Thoracic aorta (tissue), 2 donors: ENCODE measurements at places on chromosomes 13 and 19. TPM values are rescaled to one million over a fixed set of nuclear protein-coding genes. Genes with fewer than 3 reads are reported as not detected.

GRCh38 chr13:67001363-67001762 is 228.8 kb downstream of the PCDH9 start:
- no peak for DNase-seq
- no peak overlapping the region for H3K4me3 ChIP-seq
- no peaks in the 10 kb centered on the region for H3K36me3 ChIP-seq
- no peak overlapping the region for H3K27ac ChIP-seq
- H3K27me3 ChIP-seq: no peaks in the 10 kb centered on the region

DNA sequence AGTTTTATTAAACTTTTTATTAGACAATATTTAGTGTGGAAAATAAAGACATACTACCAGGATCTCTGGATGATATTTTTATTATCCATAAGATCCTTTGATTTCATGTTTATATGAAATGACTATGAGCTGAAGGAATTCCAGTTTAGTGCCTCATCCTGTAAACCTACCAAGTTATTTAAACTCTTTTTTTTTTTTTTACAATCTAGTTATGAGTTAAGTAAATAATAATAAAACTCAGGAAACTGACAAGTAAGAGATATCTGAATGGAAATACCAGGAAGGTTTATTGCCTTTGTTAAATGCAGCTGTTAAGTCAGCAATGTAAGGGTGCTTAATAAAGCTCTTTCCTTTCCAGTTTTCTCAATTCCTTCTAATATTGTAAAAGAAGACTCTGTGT is 53.9 kb downstream of the RXFP2 start:
- H3K27me3 ChIP-seq: no peaks in the 10 kb centered on the region
- no peaks in the 10 kb centered on the region for H3K4me1 ChIP-seq
- H3K27ac ChIP-seq: no peak overlapping the region
- DNase-seq: no peak
- H3K4me3 ChIP-seq: no peak overlapping the region

Gene LRG1
- 13.5 TPM for total RNA-seq

GRCh38 chr19:20278342-20278741 is 111.3 kb downstream of the ZNF486 start:
- no peak for DNase-seq
- no peak overlapping the region for H3K27ac ChIP-seq
- no peaks in the 10 kb centered on the region for H3K36me3 ChIP-seq
- H3K27me3 ChIP-seq: no peaks in the 10 kb centered on the region
- no peaks in the 10 kb centered on the region for H3K4me1 ChIP-seq

Gene KRTDAP
- 29.6 TPM for total RNA-seq

Gene IL12RB1
- total RNA-seq: 1.6 TPM

DNA sequence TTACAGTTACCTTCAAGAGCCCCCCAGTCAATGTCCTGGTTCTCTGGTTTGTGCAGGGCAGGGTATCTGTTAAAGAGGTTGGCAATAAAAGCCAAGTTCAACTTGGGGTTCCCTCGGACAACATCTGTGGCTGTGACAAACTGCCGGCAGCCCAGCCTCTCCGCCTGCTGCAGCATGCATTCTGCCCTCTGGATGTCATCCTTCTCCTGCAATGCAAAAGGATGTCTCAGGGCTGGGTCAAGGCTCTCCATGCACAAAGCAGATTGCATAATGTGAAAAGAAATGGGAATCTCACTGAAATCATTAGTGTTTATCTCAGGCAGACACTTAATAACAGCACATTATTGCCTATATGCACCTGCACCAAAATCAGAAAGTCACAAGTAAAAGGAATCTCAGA is 35.1 kb downstream of the LCP1 start:
- H3K4me1 ChIP-seq: no peaks in the 10 kb centered on the region
- no peaks in the 10 kb centered on the region for H3K27me3 ChIP-seq
- H3K4me3 ChIP-seq: no peak overlapping the region
- no peaks in the 10 kb centered on the region for H3K36me3 ChIP-seq
- H3K27ac ChIP-seq: no peak overlapping the region
- no peak for DNase-seq

GRCh38 chr19:5961969-5962945 is 15.7 kb downstream of the RANBP3 start:
- no peaks in the 10 kb centered on the region for H3K36me3 ChIP-seq
- H3K27ac ChIP-seq: no peak overlapping the region
- no peak for DNase-seq
- H3K4me3 ChIP-seq: peak overlapping the region; percentile 32

Gene C19orf67
- total RNA-seq: not detected

- H3K36me3 ChIP-seq: no peaks in the 10 kb centered on the region
- H3K4me3 ChIP-seq: no peak overlapping the region
- H3K4me1 ChIP-seq: peaks cover 15% of the 10 kb centered on the region
- DNase-seq: no peak
Observed at GRCh38 chr13:23380534-23380933, 53.0 kb downstream of the SACS start.

DNA sequence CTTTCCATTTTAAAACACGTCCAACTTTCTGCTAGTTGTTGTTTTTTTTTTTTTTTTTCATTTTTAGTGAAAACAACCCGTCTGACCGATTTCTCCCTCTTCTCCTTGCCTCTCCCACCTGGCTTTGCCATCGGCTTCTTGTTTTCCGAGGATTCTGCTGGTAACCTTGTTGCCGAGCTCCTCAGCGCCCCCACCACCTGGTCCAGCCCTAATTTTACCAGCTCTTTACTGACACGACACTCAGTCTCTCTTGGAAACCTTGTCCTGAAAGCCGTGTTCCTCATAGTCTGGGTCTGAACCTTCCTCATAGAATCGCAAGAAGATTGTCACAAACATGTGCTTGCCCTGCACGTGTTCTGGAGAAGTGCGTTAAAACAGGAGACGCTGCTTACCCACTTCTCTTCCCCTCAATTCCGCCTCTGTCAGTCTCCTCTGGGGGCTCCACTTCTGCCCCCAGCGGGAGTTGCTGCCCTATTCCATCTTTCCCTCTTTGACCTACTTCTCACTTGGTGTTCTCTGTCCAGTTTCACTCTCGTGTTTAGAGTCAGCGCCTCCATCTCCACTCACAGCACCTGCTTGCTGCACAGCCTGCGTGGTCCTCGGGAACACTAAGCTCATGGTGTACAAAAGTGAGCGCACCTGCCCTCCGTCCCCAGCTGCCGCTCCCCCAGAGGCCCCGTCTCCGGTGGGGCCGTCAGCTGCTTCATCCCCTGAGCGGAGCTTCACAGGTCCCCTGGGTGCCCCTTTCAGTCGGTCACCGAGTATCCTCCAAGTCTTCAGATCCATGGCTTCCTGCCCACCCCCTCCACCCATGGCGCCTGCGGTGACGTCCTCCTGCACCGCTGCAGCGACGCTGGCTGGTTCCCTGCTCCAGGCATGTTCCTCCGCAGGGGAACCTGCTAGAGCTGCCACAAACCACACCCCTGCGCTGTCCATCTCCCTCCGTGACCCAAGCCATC is 65.1 kb downstream of the TM9SF2 start:
- H3K27ac ChIP-seq: no peak overlapping the region
- H3K36me3 ChIP-seq: no peaks in the 10 kb centered on the region
- no peaks in the 10 kb centered on the region for H3K4me1 ChIP-seq
- H3K27me3 ChIP-seq: no peaks in the 10 kb centered on the region
